Midbrain (tissue), 1 donor: ENCODE measurements at places on chromosomes 4 and X.

GRCh38 chr4:79900182-79900581 lies 172.8 kb downstream of the ANTXR2 start:
- no peak for DNase-seq

- DNase-seq = no peak
Measured at GRCh38 chr4:88189881-88190585, 31.6 kb upstream of the ABCG2 start.

DNA sequence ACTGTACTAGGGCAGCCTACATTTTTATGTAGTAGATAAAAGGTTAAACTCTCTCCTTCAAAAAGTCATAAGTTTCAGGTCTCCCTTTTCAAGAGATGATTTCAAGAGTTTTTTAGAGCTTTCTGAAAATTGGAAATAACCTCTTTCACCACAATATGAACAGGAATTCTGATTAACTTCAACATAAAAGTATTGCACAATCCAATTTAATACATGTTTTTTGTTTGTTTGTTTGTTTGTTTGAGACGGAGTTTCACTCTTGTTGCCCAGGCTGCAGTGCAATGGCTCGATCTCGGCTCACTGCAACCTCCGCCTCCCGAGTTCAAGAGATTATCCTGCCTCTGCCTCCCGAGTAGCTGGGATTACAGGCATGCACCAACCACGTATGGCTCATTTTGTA lies 265.4 kb upstream of the DCAF8L1 start:
- no peak for DNase-seq

DNA sequence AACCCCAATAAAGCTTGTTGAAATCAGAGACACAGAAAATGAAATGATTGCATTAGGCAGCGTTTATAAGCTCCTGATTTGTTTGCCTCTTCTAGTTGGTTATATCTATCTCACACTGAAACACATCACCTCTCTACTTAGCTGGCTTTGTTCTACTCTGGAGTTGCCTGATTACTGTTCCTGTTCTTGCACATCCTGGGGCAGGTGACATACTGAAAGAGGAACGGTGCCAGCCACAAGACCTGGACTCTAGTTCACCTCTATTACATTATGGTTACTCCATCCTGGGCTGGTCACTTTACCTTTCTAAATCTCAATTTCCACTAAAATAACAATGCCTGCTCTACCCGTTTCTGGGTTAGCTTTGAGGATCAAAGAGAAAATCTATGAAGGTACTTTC lies 47.9 kb downstream of the TRIM2 start:
- DNase-seq = no peak

- DNase-seq = no peak
Measured at GRCh38 chr4:146654687-146655520, 16.2 kb downstream of the POU4F2 start.

DNA sequence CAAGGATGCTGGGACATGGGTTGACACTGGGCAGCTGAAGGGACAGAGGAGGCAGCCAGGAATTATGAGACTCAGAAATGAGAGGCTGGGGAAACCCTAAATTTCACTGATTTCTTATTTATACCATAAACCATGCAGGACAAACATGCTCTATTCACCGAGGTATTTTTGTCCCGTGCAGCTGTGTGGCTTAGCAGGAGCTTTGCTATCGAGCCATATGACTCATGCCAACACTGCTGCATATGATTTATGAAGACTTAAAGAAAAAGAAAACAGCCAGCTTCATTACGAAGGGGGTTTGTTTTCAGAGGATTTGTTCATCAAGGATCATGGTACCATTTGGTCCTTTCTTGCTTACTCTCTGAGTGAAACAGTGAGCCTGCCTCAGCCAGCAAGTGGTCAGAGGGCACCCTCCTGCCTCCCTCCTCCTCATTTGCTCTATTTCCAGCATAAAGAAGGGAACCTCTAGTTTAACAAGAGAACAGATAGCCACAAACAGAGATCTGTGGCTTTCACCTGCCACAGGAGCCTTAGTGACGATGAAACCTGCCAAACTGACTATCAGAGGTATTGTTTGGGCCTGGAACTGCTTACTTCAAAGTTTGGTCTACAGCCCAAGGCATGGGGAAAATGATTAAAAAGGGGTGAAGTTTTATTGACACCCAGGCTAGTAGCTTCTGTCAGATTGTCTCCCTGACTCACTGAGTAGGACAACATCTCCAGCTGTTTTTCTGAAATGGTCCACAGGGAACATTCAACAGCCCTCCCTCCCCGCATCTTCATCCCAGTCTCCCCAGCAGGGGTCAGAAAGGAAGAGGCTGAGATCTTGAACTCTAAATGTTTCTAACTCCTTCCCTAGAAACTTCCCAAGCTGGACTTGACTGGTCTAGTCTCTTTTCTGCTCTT lies 80.1 kb upstream of the MAML3 start:
- no peak for DNase-seq

DNA sequence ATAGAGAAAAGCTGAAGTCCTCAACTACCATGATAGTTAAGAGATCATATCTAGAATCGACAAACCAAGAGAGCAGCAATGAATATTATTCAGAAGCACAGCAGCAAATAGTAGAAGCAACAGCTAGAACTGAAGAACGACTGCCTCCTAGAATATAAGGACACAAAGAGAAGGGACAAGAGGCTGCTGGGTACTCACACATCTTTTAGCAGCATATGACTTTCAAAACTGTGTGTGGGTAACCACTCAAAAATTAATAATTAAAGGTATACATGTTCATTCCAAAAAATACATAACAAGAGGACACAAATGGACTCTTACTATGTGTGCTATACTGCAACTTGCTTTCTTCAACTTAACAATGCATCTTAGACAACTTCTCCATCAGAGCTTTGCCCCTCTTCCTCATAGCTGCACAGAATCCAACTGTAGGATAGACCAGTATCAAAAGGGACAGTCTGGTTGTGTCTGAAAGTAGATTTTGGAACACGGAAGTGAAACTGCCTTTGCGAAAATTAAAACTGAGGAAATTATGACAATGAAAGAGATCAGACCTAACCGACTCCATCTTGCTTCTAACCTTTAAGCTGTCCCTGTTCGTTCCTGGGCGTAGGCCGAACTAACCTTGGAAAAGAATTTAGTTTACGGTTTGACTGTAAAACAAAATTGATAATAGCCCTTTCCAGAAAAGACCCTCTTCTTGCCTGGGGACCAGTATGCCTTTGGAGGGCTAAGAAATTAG lies 125.7 kb downstream of the SH3KBP1 start:
- DNase-seq = no peak

GRCh38 chrX:18931972-18932371 lies 51.9 kb downstream of the PHKA2 start:
- peak; percentile 19 for DNase-seq

DNA sequence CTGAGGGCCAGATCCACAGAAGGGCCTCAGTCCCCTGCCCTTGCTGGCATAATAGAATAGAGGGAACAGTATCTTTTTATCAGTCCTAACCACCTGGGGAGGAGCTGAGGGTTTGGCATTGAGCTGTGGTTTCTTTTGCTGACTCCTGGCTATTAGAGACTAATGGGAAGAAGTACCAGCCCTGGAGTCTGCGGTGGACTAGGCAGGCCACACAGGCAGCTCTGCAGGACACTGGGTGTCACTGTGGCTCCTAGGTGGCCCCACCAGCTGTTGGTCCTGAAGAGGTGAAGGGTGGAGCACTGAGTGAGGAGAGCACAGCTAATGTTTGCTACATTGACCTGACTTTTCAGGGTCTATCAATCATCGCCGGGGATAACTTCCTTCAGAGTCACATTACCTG lies 52.8 kb upstream of the GPC4 start:
- no peak for DNase-seq

DNA sequence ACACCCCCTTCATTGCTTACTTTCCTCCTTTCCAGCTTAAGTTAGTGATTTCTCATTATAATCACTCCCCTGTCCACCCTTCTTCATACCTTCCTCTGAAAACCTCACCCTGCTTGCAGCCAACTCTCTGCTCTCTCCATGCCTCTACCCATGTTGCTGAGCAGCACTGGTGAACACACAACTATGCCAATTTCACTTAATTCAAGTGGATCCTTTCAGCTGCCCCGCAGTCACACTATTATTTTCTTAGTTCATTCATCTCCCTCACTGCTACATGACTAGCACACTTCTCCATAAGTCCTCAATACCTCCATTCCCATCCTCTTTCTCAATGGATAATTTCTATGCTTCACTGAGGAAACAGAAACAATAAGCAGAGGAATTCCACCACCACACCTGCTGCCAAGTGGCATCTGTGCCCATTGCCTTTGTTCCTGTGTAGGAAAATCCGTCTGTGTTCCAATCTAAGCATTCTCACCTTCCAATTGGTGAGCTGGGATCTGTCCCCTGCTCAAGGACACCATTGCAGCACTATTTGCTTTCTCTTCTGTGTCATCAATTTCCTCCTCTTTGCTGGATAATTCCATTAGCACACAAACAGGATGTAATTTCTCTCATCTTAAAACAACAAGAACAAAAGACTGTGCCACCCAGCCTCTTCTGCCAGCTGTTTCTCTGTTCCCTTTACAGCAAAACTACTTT lies 25.2 kb upstream of the PRSS48 start:
- no peak for DNase-seq

DNA sequence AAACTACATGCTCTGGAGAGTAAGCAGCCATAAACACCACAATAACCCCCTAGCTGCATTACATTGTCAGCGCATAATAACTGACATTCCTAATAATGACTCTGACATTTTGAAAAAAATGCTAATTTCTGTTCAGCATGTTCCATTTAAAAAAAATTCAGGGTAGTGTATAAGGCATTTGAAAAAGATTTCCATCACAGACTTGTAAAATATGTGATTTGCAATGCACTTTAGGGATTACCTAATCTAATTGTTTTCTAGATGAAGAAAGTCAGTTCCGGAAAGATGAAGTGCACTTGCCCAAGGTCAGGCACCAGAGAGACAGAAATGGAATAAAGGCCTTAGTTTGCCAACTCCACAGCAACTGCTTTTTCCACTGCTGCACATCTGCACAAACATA lies 55.3 kb downstream of the FANCB start:
- DNase-seq = no peak

DNA sequence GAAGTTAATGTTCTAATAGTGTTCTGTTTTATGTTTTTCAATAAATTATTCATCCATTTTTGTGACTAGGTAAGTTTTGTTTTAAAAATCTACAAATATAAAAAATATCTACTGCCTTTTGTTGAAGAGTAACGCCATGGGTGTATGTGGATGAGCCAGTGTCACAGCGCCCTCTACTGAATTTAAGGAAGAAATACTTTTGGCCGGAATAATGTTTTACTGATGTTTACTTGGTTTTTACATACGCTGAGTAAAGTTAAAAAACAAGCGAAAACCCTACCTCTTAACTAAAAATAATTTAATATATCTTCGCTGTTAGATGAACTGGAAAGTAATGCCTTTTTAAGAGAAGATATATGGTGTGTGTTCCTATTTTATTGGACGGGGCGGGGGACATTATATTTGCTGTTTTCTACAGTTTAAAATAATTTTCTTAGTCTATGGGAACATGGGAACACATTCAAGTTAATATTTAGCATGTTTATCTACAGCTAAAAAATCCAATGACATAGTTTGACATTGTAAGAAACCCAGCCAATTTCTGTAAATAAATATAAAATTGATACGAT lies 86.1 kb downstream of the CPE start:
- peak; percentile 75 for DNase-seq

GRCh38 chr4:42954963-42955669 lies 62.6 kb downstream of the GRXCR1 start:
- no peak for DNase-seq

DNA sequence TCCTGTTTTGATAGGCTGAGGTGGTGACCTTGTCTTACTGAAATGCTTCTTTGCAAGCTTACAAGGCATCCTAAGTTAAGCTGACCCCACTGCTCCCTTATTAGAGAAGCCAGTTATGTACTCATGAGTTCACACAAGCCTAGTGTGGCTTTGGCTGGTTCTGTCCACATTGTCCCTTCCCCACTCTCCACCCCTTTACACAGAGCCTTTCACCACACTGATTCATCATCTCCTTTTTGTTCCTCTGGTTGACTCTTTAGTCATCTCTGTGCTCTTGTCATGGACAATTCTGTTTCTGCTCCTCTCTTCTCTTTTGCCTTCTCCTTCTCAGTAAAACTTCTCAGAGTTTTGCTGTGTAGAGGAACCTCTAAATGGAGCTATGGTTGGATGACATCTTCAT lies 4.9 kb downstream of the CHRNA9 start:
- DNase-seq = no peak

DNA sequence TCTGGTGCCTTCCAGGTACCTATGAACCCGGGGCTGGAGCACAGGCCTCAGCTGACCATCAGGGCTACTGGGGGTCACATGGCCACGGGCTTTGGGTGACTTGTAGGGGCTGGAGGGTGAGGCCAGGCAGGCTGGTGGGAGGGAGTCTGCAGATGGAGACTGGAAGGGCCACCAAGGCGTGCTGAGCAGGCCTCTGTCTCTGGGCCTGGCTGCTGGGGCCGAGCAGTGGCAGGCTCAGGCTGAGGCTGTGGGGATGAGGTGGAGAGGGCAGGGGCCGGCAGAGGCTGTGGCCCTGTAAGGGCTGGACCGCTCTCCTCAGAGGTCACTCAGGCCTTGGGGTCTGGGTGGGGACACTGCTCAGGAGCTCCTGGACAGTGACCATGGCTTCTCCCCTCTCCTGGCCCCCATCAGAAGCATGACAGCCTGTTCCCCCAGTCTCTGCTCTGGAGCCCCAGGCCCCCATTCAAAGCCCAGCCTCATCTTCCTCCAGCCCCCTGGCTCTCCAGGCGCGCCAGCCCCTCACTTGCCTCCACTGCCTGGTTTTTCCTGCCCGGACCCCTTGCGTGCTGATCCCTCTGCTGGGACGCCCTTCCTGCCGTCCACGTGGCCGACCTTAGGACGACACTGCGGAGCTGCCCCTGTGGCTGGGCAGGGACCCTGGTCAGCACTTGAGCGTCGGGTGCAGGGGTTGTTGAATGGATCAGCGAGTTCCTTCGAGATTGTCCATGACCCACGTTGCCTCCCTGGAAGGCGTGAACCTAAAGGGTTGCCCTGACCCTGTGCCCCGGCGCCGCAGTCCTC lies 11.1 kb upstream of the NAT8L start:
- no peak for DNase-seq

GRCh38 chr4:74335341-74336021 lies 27.2 kb downstream of the EPGN start:
- no peak for DNase-seq

GRCh38 chr4:174631901-174632758 lies 109.8 kb upstream of the HPGD start:
- peak; percentile 55 for DNase-seq

DNA sequence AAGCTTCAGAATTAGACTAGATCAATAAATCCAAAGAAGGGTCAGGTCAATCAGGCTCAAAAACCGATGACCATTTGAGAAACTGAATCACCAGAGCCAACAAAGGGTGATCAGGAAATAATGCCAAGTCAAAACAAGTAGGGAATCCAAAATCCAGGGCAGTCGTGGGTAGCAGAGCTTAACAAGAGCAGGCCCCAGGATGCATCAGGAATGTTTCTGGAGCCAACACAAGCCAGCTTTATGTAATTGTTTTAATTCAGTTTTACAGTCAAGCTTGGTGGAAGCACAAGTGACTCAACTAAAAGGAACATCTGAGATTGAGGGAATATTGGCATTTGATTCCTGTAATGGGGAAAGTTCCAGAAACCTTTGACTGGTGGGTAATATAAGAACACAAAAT lies 237.9 kb upstream of the EDA2R start:
- no peak for DNase-seq

GRCh38 chr4:147339100-147339499 lies 141.8 kb upstream of the EDNRA start:
- no peak for DNase-seq
